HS-5 (cell line): ENCODE measurements at places on chromosomes 7 and 10.

DNA sequence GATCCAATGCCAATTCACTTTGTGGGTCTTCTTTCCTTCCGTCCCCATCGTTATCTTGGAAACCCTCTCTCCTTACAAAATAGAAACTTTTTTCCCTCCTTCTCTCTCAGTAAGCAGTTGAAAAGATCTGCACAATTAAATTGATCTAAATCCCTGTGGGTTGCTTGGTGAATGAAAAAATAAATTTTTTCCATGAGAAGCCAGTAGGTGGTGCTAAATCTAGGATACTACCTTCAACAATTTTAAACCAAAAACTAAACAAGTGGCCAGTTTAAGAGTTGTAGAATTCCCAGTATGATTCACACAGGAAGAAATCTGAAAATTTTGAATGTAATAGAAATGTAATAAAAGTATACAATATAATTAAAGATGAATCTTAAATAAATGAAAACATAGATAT, 990.3 kb upstream of the ZNF722 start:
- DNase-seq, result no peak

DNA sequence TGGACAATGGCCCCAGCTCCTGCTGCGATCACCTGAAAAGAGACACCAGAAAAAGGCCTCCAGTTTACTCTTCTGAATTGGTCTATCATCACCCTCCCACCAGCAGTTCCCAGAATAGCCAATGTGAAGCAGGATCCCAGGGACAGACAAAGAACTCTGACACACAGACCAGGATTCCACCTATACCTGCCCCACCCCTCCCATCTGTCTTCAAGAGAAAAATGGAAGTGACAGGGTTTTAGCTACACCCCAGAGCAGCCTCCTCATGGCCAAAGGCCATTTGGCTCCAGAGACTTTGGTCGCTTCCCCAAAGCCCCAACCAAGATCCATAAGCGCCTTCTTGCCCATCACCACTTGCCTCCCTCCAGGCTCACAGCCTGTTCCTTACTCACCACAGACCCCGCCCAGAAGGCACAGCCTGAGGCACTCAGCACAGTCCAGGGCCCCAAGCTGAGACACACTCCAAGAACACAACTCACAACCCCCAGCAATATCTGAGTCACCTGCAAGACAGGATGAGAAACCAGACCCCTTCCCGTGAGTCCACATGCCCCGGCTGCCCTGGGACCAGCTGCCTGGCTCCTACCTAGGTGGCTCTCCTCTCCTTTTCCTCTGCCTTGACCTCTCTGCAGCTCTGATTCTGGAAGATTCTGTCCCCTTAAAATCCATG, 6.5 kb downstream of the TMEM176B start:
- DNase-seq, result no peak

GRCh38 chr10:59894114-59894513, 12.2 kb downstream of the CCDC6 start:
- no peak for DNase-seq

- DNase-seq, result no peak
These were observed 80.3 kb downstream of the SKAP2 start for GRCh38 chr7:26784118-26784517.

GRCh38 chr10:96125142-96125515, 5.0 kb upstream of the ZNF518A start:
- no peak for DNase-seq

DNA sequence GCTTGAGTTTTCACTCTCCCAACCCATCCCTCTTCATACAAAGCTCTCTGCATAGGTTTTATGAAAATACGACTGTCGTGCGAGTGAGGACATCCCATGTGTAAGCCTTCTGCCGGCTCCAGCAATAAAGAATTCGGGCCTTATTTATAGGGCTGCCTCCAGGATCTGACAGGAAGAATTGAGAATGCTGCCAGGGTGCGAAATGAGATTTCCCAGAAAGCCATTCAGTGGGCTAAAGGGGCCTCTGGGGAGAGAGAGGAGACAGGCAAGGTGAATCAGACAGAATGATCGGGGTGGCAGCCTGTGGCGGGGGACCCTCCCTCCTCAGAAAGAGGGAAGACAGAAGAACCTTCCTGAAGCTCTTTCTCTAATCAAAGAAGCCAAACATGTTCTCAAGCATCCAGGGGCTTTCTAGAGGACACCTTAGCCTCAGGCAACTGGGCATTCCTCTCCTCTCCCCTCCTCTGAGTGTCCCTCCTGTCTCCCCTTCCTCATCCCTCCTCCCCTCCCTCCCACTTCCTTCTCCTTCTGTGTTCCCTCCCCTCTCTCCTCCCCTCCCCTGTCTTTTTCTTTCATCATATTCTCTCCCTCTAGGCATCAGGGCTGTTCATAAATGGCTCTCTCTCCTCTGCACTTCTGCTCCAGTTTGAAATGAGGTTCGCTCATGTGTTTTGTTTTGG, 410.9 kb downstream of the TYW1 start:
- no peak for DNase-seq

DNA sequence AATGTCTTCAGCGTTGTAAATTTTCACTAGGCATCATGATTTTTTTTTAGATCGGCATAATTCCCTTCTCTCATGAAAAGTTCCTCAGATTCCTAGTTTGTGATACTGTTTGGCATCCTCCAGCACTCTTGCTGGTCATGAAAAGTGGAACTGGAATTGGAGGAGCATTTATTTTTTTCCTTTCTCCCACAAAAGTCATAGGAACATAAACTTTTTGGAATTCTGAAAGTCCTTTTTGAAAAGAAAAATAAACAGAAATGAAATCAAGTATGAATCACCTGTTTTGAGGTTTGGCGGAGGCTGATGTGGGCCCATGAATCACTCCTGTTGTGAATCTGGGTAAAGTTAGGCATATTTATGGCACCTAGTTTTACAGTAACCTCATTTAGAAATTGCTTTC, 17.7 kb downstream of the CACNB2 start:
- peak; percentile 41 for DNase-seq

DNA sequence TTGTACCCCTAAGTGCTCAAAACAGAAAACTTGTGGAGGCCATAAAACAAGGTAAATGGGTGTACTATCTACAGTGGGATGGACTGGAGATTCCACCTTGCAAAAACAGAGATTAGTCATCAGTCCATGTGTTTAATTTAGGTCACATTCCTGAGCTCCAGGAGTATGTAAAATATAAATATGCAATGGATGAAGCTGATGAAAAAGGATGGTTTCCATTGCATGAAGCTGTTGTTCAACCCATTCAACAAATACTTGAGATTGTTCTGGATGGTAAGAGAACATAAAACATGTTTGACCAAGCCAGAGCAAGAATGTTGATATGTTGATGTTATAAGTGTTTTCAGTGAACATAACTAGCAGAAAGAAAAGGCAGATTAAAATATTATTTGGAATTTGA, 14.6 kb downstream of the ASB15 start:
- peak; percentile 5 for DNase-seq

DNA sequence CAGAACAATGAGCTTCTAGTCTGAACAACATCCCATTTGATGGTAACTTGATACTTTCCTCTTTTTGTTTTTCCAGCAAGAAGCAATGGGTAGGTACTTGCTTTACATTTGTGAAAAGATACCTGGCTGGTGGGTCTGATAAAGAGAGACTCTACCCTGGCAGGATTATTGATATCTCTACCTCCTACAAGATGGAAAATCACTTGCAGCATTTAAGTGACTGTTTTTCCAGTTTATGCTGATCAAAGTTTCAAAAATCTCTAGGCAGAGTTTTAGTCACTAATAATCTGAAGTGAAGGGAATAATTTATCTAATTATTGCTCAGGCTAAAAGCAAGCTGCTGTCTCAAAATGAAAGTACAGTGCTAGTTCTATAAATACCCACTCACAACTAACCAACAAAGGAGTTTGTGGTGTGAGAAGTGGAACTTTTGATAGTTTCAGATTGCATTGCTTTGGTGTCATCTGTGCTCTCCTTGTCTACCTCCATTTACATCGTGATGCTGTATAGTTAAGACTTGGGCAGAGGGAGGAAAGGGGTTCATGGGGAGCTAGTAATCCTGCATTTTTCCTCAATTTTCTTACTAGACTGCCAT, 86.0 kb upstream of the ANKRD1 start:
- DNase-seq, result no peak

- DNase-seq, result no peak
These were observed 5.9 kb downstream of the GCK start for GRCh38 chr7:44183386-44183785.

GRCh38 chr10:104731192-104731591, 90.1 kb downstream of the SORCS3 start:
- no peak for DNase-seq

GRCh38 chr7:41002741-41003610, 699.9 kb downstream of the INHBA start:
- no peak for DNase-seq

GRCh38 chr7:94042381-94042780, 38.2 kb upstream of the BET1 start:
- no peak for DNase-seq

- DNase-seq, result no peak
These were observed 41.2 kb downstream of the ANLN start for GRCh38 chr7:36430881-36431280.

DNA sequence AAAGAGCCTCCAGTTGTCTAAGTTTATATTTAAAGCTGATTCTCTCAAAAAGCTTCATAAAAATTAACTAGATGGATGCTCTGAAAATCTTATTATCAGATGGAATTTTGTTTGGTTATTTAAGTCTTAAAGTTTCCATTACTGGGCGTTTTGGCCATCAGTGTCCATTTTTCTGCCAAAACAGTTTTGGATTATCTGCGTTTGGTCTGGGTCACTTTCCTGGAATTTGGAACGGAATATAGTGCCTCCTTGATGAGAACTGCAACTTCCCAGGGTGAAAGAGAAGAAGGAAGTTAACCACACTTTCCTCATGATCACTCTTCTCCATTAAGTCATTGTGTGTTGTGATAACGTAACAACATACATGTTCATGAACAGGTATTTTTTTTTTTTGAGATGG, 764.9 kb upstream of the AUTS2 start:
- no peak for DNase-seq

DNA sequence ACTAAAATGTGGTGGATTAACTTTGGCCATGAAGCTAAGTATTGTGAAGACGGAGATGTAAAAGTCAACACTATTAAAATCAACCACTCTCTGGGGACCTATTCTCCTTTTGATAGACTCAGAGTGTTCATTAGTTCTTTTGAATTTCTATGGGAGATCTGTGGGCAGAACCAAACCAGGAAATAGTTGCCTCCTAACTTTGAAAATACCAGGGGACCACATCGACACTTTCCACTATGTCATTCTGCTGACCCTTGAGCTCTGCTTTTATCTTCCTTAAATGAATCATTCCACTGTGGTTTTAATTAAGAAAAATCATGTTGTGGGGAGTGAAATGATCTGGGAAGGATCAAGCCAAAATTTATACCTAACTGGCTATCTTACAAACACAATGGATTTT, 960.5 kb downstream of the GATA3 start:
- no peak for DNase-seq

DNA sequence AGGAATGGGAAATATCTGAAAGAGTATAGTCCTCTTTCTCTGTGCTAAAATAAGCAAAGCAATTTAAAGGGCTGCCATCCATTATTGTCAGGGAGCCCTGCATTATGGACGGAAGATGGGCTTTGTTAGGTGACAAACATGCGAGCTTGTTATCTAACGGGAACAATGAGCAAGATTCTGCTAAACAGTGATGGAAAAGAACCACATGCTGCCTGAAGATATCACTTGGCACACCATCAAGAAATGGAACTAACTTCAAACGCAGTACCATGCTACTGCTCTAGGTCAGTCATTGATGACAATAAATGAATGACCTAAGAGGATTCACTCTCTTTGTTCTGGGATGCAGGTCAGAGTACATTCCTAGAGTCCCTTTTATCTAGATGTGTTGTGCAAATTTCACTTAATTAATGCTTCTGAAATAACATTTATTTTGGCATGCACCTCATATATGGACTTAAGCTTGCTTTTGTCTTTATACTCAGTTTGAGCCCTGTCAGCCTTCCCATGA, 175.7 kb upstream of the PTN start:
- DNase-seq, result no peak

DNA sequence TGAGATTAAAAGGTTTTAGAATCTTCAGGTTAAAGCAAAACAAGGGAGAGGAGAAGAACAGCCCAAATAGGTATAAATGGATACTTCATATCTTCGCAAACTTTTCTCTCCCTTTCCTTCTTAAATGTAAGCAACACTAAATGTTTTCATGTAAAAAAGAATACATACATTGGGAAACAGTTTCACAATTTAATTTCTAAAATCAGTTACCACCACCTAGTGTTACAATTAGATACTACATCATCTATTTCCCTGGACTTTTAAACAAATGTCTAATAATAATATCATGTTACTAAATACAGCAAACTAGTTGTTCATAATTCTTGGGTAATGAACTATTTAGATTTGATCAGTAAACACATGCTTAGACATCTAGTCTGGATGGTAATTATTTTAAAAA, 35.8 kb downstream of the MINDY3 start:
- no peak for DNase-seq

GRCh38 chr7:20797462-20798080, 10.9 kb upstream of the SP8 start:
- no peak for DNase-seq

DNA sequence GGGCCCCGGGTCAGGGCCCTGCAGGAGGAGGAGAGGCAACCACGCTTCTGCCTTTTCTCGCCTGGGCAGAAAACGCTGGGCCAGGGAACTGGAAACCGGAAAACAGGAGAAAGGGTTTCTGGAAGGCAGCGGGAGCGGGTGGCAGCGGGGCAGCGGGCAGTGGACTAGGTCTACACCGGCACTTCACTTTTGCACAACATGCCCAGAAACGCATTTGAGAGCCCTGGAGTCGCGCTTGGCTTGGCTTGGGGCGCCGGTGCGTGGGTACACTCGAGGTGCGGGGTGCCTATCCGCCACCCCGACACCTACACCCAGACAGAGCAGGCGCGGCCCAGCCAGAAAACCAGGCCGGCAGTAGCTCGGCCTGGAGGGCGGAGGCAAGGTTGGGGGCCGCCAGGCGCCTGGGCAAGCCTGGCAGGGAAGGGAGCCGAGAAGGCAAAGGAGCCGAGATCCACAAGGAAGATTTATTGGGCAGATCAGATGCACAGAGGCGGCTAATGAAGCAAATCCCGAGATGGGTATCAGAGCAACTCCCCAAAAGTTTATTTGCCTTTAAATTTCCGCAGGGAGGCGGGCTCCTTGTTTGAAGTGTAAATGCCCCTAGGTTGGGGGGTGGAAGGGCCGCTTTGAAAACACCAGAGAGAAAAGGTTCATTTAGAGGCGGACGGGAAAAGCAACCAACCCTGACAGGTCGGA, 3.2 kb upstream of the PAX2 start:
- DNase-seq, result no peak
